GM23338 (cell line): ENCODE measurements at places on chromosomes 2 and 18. TPM values are rescaled to one million over a fixed set of nuclear protein-coding genes. Genes with fewer than 3 reads are reported as not detected.

GRCh38 chr18:3689986-3690763 is 240.2 kb downstream of the TGIF1 start:
- no peaks in the 10 kb centered on the region for H3K27me3 ChIP-seq
- H3K4me3 ChIP-seq, result no peak overlapping the region
- peaks cover 9% of the 10 kb centered on the region for H3K4me1 ChIP-seq
- peak; percentile 52 for DNase-seq

DNA sequence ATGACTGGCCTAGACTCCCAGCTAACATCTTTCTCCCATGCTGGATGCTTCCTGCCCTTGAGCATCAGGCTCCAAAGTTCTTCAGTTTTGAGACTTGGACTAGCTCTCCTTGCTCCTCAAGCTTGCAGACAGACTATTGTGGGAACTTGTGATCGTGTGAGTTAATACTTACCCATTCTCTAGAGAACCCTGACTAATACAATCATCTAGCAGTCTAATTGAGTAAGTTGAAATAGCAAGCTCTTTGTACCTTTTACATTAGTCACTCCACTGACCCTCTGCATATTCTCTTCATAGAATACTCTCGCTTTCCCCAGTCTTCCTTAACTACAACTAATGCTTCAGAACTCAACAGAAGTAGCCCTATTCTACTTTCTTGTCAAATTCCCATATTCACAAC is 434.6 kb upstream of the NXPH2 start:
- no peak overlapping the region for H3K27ac ChIP-seq
- H3K36me3 ChIP-seq, result no peaks in the 10 kb centered on the region
- no peaks in the 10 kb centered on the region for H3K27me3 ChIP-seq
- H3K4me1 ChIP-seq, result no peaks in the 10 kb centered on the region

Gene TSN
- 94.2 and 94.8 TPM in 2 replicates for total RNA-seq

DNA sequence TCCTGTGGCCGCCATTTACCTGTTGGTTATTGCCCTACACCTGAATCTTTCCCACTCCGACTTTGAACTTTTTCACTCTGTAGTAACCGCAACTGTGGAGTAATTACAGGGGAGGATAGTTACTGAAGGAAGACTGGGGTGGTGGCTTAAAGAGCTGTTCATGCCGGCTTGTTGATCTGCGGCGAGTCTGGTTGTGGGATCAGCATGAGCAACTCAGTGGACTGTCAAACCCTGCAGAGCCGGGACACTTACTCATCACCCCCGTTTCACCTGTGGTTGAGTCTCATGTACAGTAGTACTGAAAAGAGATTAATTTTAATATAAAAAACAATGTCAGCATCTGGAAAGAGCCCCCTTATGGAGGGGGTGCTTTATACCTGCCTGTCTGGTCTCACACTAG is 2.1 kb downstream of the ASB1 start:
- H3K27me3 ChIP-seq, result no peaks in the 10 kb centered on the region
- no peak for DNase-seq
- no peak overlapping the region for H3K27ac ChIP-seq
- no peak overlapping the region for H3K4me3 ChIP-seq

Gene FBXO41
- 13.8 and 16.5 TPM in 2 replicates for total RNA-seq

Gene MAPK4
- total RNA-seq, result 4.4 and 8.5 TPM in 2 replicates

Gene DSG2
- 144 and 147 TPM in 2 replicates for total RNA-seq

GRCh38 chr18:74213429-74213828 is 65.1 kb downstream of the TIMM21 start:
- H3K27me3 ChIP-seq, result no peaks in the 10 kb centered on the region
- H3K27ac ChIP-seq, result no peak overlapping the region
- H3K4me1 ChIP-seq, result no peaks in the 10 kb centered on the region
- H3K36me3 ChIP-seq, result no peaks in the 10 kb centered on the region

DNA sequence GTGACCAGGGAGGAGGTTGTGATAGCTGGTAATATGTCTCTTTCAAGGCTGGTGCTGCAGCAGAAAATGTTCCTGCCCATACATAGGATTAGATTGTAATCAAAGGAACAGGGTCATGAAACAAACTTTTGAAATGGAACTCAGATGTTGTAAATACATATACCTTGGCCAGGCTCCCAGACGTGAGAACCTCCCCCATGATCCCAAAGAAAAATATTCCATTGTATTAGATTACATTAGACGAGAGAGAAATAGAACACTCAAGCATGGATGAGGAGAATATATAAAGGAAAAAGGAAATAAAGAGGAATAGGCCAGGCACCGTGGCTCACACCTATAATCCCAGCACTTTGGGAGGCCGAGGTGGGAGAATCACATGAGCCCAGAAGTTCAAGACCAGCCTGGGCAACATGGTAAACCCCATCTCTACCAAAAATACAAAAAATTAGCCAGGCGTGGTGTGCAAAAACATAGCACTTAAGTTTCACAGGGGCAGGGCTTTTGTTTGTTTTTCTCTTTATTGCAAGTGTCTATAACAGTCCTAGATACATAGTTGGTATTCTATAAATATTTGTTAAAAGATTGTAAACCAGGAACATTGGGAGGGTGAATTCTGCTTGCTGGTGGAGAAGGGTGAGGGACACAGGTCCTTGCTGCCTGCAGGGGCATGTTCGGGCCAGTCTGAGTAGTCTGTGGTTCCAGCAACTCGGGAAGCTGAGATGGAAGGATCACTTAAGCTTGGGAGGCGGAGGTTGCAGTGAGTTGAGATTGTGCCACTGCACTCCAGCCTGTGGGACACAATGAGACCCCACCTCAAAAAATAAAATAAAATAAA is 52.8 kb downstream of the RPL37A start:
- H3K36me3 ChIP-seq, result no peaks in the 10 kb centered on the region
- H3K4me3 ChIP-seq, result no peak overlapping the region
- no peaks in the 10 kb centered on the region for H3K27me3 ChIP-seq

- H3K36me3 ChIP-seq, result no peaks in the 10 kb centered on the region
- no peaks in the 10 kb centered on the region for H3K27me3 ChIP-seq
- H3K4me3 ChIP-seq, result no peak overlapping the region
- no peak for DNase-seq
- no peaks in the 10 kb centered on the region for H3K4me1 ChIP-seq
Observed at GRCh38 chr2:154706660-154707059, 8.2 kb downstream of the KCNJ3 start.

DNA sequence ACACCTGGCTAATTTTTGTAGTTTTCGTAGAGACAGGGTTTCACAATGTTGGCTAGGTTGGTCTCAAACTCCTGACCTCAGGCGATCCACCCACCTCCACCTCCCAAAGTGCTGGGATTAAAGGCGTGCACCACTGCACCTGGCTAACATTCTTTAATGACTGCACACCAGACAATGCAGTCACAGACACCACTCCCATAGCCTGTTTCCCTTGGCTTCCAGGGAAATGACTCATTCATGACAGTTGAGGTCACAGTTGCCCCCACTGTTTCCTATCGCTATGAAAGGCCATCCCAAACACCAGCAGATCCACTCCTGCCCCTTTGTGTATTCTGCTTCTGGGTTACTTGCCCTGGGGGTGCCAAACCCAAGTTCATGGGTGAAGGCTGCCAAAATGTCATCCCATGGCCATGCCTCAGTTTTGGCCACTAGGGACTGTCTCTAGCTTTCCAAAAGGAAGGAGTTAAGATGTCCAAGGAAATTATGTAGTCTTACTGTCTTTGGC is 8.7 kb downstream of the CHMP1B start:
- no peak overlapping the region for H3K27ac ChIP-seq
- DNase-seq, result no peak
- no peak overlapping the region for H3K4me3 ChIP-seq
- peaks cover 19% of the 10 kb centered on the region for H3K4me1 ChIP-seq
- no peaks in the 10 kb centered on the region for H3K36me3 ChIP-seq

- DNase-seq, result peak; percentile 98
- H3K4me3 ChIP-seq, result peak within 1 kb of the TSS; percentile 69
- H3K27me3 ChIP-seq, result no peaks in the 10 kb centered on the region
- H3K36me3 ChIP-seq, result no peaks in the 10 kb centered on the region
- peak within 1 kb of the TSS; percentile 94 for H3K27ac ChIP-seq
Observed at GRCh38 chr2:45611020-45611859, at the start of gene SRBD1. Gene SRBD1, minus strand, starts transcription at chr2:45611267. Its CDS starts 5,826 bp downstream, at chr2:45605441.

DNA sequence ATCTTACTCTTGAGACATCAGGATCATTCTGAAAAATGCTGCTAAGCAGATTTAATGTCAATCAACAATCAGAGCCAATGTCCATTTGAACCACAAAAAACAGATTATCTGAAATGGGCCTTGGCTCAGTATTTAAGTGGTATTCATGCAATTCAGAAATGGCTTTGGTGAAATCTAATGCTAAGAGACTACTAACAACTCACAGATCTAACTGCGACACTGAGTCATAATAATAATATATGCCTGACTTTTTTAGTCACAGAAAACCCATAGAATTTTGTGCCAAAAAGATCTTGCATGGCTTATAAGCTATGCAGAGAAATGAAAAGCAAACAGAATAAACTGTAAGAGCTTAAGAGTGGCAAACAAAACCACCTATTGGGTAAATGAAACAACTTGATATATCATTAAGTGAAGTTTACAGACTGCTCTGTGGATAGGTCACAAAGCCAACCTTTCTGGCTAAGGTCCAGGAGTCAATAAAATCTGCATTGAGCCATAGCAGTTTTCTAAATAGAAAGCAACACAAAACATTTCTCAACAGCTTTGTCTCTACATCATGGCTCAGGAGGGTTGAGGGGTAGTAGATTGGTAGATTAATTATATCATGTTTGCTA is 234.3 kb downstream of the LRATD1 start:
- H3K36me3 ChIP-seq, result no peaks in the 10 kb centered on the region
- no peak for DNase-seq
- no peaks in the 10 kb centered on the region for H3K4me1 ChIP-seq
- H3K27ac ChIP-seq, result no peak overlapping the region

- H3K27me3 ChIP-seq, result no peaks in the 10 kb centered on the region
- no peaks in the 10 kb centered on the region for H3K36me3 ChIP-seq
- no peak overlapping the region for H3K4me3 ChIP-seq
- DNase-seq, result peak; percentile 71
Observed at GRCh38 chr2:143162123-143162837, 33.1 kb downstream of the ARHGAP15 start.

GRCh38 chr2:30641765-30642345 is 165.4 kb downstream of the CAPN13 start:
- no peaks in the 10 kb centered on the region for H3K36me3 ChIP-seq
- H3K27ac ChIP-seq, result no peak overlapping the region
- DNase-seq, result no peak

DNA sequence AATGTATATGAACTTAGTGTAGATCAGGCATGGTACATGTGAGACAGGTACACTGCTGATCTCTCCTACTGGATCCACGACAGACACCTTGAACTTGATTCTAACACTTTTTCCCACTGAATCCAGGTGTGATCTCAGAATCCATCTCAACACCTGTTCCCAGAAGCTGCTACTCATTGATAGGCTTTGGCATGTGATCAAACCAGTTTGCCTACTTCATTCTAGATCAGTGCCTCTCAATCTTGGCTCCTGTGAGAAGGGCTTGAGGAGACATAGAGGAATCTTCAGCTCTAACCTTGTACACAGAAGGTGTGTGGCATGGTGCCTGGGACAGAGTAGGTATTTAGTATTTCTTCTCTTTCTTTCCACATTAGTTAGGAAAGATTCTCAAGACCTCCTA is 212.3 kb upstream of the ATP5MC3 start:
- H3K27me3 ChIP-seq, result no peaks in the 10 kb centered on the region
- H3K27ac ChIP-seq, result no peak overlapping the region
- H3K36me3 ChIP-seq, result no peaks in the 10 kb centered on the region
- H3K4me1 ChIP-seq, result no peaks in the 10 kb centered on the region
- no peak for DNase-seq
- no peak overlapping the region for H3K4me3 ChIP-seq

DNA sequence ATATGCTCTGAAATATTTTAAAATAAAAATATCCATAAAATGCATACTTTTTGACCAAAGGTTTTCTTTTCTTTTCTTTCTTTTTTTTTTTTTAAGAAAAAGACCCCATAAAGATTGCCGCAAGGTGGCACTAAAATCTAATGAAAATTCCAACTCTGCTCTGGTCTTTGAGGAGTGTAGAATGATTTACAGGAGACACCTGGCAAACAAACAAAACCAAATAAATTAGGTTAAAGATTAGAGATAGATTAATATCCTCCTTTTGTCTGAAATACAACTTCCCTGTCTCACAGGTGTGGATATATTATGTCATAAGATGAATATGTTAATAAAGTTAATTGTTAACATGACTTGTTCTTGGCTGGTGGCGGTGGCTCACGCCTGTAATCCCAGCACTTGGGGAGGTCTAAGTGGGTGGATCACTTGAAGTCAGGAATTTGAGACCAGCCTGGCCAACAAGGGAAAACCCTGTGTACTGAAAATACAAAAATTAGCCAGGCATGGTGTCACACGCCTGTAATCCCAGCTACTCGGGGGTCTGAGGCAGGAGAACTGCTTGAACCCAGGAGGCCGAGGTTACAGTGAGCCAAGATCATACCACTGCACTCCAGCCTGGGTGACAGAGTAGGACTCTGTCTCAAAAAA is 3.5 kb upstream of the RHOB start:
- no peak overlapping the region for H3K27ac ChIP-seq
- DNase-seq, result peak; percentile 67
- no peak overlapping the region for H3K4me3 ChIP-seq
- peaks cover 32% of the 10 kb centered on the region for H3K27me3 ChIP-seq

- no peaks in the 10 kb centered on the region for H3K4me1 ChIP-seq
- DNase-seq, result no peak
- no peak overlapping the region for H3K4me3 ChIP-seq
- no peak overlapping the region for H3K27ac ChIP-seq
- H3K36me3 ChIP-seq, result no peaks in the 10 kb centered on the region
Observed at GRCh38 chr18:48521723-48522122, 17.1 kb upstream of the CTIF start.

DNA sequence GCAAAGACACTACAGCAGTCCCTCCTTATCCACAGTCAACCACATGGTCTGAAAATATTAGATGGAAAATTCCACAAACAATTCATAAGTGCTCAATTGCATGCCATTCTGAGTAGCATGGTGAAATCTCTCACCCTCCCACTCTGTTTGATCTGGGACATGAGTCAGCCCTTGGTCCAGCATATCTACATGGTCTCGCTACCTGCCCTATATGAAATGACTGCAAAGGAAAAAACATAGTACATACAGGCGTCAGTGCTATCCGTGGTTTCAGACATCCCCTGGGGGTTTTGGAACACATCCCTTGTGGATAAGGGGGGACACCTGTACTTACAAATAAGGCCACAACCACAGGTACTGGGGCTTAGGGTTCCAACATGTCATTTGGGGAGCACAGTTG is 73.7 kb downstream of the CABLES1 start:
- no peak overlapping the region for H3K4me3 ChIP-seq
- no peaks in the 10 kb centered on the region for H3K4me1 ChIP-seq
- peaks cover 4% of the 10 kb centered on the region; the same call in 1 of the 2 replicates for H3K36me3 ChIP-seq
- no peaks in the 10 kb centered on the region for H3K27me3 ChIP-seq
- no peak overlapping the region for H3K27ac ChIP-seq
- DNase-seq, result no peak

GRCh38 chr2:170314744-170315447 is 136.9 kb downstream of the MYO3B start:
- H3K4me3 ChIP-seq, result no peak overlapping the region
- H3K27me3 ChIP-seq, result no peaks in the 10 kb centered on the region
- no peak for DNase-seq
- no peak overlapping the region for H3K27ac ChIP-seq
- no peaks in the 10 kb centered on the region for H3K4me1 ChIP-seq
